Activated CD8-positive, alpha-beta memory T cell treated with anti-CD3 and anti-CD28 coated beads for 1 hour (primary cell): ENCODE measurements at places on chromosomes 12 and 14.

GRCh38 chr14:70692210-70692609 lies 50.5 kb downstream of the TTC9 start:
- DNase-seq = no peak

DNA sequence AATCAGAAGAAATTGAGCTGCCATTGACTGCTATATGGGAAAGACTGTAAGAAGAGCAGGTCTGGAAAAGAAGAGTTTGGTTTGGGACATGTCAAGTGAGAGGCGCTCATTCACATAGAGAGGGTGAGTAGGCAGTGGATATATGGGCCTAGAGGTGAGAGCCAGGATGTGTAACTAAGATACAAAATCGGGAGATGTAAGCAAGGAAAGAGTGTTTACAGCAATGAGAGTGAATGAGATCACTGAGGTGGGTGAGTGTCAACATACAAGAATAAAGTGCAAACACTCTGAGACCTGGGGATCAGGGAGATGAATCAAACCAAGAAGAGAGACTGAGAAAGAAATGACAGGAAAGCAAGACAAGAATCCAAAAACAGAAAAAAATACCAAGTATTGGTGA lies 58.0 kb upstream of the RTRAF start:
- no peak for DNase-seq

GRCh38 chr12:1939801-1940607 lies 21.6 kb upstream of the CACNA2D4 start:
- DNase-seq = peak; percentile 77

DNA sequence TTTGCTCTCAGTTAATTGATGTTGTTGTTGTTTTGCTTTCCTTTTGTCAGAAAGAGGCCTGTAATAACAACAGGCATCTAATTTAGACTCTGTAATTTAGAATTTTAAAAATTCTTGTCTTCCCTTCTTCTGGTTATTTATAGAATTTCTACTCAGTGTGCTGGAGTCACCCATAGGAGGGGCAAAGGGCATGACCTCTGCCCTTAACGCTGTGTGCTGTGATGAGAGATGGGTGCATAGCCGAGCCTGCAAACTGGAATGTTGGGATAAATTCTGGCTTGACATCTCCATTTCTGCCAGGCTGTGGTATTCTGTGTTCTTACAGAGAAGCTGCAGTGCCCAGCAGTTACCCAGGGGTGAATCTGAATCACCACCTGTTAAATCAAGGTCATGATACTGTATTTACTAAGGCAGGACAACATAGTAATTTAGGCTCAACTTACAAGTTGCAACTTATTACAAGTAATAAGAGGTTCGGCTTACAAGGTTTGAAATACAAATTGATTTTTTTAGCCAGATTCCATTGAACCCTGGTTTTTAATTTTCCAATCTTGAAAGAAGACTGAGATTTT lies 53.3 kb downstream of the TRAF3 start:
- DNase-seq = no peak

GRCh38 chr12:130493951-130494350 lies 156.3 kb downstream of the PIWIL1 start:
- DNase-seq = no peak

GRCh38 chr12:104504146-104504545 lies 47.4 kb downstream of the CHST11 start:
- DNase-seq = no peak

GRCh38 chr14:34229140-34229539 lies 232.9 kb downstream of the SPTSSA start:
- no peak for DNase-seq

DNA sequence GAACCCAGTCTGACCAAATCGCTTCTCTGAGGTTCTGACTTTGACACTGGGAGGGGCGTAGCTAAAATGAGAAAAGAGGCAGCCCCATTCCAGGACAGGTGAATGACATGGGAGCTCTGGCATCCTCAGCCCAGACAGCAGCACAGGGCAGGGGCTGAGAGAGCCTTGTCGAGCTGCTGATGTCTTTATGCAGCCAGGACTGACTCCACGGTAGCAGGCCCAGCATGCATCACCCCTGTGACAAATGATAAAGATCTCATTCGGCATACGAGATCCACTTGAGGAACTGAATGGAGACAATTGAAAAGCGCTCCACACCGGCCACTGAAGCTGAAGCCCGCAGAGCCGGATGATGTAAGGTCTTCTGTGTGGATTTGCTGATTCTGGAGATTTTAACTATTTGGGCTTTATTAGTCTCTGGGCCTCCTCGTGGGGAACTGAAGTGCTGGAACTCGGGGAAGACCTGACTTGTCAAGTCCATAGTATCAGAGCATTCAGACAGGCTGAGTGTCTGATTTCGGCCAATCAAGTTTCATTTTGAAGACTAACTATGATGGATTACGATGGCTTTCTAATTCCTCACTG lies 56.9 kb upstream of the MAP1LC3B2 start:
- no peak for DNase-seq

GRCh38 chr14:92663049-92663448 lies 85.4 kb downstream of the LGMN start:
- no peak for DNase-seq

GRCh38 chr12:115129727-115130126 lies 445.8 kb upstream of the TBX3 start:
- no peak for DNase-seq

DNA sequence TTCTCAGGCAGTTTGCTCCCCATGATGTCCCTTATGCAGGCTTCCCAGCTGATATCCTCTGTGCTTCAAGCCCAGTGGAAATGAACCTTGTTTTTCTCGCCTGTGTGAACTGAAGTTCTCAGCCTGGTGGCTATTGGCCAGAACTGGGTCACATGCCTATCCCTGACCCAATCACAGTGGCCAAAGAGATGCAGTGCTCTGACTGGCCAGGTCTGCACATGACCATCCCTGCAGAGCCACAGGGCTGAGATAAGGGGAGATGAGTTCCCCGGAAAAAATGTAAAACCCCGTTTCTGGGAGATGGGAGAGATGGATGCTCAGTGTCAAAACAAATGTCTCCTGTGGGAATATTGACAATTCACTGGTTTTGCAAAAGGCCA lies 34.7 kb upstream of the FZD10 start:
- no peak for DNase-seq

DNA sequence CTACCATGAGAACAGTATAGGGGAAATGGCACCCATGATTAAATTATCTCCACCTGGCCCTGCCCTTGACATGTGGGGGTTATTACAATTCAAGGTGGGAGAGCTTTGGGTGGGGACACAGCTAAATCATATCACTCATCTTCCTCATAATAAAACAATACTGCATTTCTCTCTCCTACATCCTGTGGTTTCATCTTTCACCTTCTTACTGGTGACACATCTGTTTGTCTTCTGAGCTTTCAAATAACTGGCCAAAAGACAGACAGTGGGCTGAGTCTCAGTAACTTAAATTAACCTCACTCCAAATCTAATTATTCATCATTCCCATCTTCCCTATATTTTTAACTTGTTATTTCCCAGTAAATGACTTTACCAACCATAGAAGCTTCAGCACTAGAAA lies 729.7 kb upstream of the USP15 start:
- no peak for DNase-seq

DNA sequence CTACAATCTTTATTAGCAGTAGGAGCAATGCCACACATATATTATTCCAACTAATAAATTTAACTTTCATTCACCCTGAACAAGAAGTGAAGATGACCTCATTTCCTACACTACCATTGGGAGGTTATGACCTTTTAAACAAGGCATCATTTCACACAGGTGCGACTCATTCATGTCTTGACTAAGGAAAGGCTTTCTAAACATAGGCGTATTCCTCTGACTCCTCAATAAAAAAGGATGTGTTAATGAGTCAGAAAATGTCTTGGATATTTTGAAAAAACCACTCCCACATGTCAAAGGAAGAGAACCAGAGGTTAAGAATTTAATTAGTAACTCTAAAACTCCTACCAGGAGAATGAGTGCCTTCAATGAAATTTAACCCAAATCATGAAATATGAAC lies 115.2 kb downstream of the PRICKLE1 start:
- no peak for DNase-seq

DNA sequence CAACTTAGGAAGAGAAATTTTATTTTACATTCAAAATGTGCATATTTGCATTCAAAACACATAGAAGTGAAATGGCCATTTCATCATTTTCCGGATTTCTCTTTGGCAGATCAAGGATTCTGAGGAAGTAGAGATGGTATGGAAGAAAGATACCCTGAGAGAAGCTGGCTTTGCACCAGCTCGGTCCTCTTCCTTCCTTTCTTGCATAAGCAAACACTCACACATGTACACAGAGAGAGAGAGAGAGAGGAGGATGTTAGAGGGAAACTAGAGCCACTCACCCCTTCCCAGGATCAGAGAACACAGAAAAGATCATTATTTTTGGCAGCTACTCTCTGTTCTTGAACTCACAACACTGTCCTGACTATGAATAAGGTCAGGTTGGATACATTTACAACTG lies 15.6 kb upstream of the PLEKHD1 start:
- DNase-seq = no peak

DNA sequence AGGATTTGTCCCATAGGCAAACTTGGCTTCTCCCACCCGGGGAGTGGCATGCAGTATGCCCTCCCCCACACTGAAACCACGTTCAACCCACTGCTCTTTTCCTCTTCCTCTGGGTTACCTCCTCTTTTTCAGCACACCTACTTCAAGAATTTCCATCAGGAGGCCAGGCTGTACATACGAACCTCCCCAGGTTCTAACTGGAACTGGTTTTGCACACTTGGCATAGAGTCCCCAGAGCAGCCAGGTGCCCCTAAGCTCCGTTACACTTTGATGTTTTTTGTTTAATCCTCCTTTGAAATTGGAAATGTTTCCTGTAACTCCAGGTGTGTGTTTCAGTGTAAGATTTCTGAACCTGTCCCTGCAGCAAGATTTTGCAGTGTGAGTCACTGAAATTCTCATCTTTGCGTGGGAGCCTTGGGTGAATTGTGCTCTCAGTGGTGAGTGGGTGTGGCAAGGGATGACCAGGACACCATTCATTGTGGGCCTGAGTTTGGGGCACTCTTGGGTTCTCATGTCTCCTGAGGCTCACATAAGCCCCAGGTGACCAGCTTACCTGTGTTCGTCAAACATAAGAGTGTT lies 18.2 kb downstream of the CD9 start:
- no peak for DNase-seq

- peak; percentile 53 for DNase-seq
These were observed 4.6 kb downstream of the MTRFR start for GRCh38 chr12:123237646-123238329.

DNA sequence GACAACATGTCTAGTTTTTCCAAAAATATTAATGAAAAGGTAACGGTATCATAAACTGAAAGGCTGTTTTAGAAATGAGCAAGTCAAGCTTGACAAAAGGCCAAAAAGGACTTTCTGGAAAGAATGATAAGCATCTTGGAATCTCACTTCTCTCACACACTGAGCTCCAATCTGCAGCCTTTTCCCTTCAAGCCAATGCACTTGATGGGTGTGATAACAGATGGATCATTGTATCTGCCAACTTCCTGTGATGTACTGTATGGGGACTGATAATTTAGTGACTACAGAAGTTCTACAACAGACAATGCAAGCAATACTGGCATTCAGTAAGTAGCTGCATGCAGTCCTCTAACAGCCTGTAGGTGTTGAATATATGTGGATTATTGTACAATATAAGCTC lies 147.1 kb downstream of the MED13L start:
- no peak for DNase-seq

- DNase-seq = no peak
These were observed 267.3 kb upstream of the SRRM4 start for GRCh38 chr12:118714051-118714460.

DNA sequence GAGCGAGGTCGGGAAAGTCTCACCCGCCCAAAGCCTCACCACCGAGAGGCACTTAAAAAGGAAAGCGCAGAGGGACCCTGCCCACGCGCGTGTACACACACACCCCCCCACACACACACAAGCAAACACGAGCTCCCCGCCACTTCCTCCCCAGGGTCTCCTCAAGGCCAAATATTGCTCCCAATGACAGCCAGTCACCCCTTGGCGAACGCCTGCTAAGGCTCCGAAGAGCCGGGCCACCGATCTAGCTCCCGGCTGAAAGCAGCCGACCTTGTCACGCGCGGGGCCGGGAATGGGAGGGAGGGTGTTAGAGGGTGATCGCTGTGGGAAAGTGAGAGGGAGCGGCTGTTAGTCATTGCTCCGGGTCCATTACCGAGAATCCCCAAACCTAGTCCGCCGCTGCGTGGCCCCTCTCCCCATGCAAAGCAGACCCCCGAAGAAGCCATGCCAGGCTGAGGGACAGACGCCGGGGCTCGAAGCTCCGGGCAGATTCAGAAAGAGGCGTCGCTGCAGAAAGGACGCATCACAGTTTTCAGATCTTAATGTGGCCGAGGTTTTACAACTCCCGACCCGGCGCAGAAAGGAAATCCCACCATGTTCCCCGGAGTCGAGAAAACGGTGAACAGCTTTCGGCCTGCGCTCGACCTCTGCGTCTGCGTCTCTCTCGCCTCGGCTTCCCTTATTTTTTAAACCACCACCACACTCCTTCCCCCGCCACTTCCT lies 2.6 kb downstream of the BMP4 start:
- no peak for DNase-seq

- no peak for DNase-seq
These were observed 83.2 kb downstream of the EML1 start for GRCh38 chr14:99876406-99876805.

- DNase-seq = no peak
These were observed 23.0 kb downstream of the PDE6H start for GRCh38 chr12:14995583-14996425.

DNA sequence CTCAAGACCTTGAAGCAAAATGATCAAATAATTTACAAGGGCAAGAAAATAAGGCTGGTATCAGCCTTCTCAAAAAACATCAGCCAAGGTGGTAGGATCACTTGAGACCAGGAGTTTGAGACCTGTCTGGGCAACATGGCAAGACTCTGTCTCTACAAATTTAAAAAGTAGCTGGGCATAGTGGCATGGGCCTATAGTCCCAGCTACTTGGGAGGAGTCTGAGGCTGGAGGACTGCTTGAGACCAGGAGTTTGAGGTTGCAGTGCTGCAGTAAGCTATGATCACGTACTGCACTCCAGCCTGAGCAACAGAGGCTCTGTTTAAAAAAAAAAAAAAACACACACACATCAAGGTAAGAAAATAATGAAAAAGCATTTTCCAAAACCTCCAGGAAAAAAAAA lies 22.1 kb downstream of the SEC23A start:
- no peak for DNase-seq

GRCh38 chr14:35506927-35507326 lies 27.0 kb upstream of the INSM2 start:
- DNase-seq = no peak

GRCh38 chr12:6943722-6944380 lies at the start of the genes C12orf57 and RNU7-1:
Gene C12orf57 (plus strand): TSS chr12:6944022. CDS start chr12:6944122, 100 bp downstream.
Gene RNU7-1 (plus strand): TSS chr12:6943816.
- no peak for DNase-seq

DNA sequence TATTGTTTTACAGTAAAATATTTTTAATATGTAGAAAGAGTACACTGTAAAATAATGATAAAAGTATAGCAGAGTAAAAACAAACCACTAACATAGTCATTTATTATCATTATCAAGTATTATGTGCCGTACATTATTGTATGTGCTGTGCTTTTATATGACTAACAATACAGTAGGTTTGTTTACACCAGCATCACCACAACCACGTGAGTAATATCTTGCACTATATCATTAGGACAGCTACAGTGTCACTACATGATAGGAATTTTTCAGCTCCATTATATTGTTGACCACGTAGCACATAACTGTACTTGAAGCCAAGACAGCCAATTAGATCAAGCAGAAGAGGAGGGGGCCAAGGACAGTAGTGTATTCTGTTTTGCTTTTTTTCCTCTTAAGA lies 415.4 kb downstream of the RAD51B start:
- DNase-seq = no peak

GRCh38 chr12:75892731-75893408 lies 138.7 kb downstream of the PHLDA1 start:
- no peak for DNase-seq
